Astrocyte of the cerebellum (primary cell): ENCODE measurements at places on chromosomes 6 and 20.

DNA sequence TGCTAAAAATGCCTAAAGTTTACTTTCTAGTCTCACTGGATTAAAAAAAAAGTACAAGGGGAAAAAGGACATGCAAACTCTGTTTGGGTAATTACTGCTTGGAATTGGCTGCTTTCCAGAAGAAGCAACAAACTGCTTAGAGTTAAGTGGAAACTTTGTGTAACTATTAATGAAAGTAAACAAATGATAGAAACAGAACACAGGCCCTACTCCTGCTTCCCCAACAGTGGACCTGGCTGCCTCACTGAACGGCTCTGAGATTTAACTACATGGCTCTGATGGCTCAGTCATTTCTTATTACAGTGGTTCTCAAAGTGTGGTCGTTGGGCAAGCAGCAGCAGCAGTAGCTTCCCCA lies 108.5 kb downstream of the MAN1A1 start:
- peak; percentile 23 for DNase-seq

DNA sequence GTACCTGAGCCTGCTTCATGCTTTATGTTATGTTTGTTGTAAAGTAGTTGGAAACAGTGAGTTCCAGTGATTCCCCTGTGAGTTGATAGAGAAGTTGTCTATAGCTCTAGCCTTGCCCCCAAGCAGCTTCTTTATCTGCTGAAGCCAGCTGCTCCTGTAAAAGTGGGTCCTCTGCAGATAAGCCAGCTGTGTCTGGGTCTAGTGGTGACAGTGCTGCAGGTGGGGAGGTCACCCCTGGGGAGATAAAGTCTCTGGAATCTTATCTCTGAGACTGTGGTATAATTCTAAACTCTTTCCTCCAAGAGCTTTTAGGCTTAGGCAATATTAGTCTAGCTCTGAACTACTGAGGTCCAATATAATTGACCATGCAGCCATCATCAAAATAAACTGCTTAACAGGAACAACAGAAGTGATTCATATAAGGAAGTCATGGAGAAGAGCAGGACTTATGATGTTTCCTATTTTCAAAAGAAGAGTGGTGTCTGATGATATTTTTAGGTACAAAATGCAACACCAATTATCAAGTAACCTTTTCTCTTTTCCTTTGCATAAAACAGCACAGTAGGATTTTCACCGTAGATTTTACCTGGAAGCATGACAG lies 44.2 kb upstream of the TMEM217 start:
- no peak for DNase-seq

- DNase-seq = no peak
Observed at GRCh38 chr6:14211562-14211942, 94.0 kb downstream of the CD83 start.

DNA sequence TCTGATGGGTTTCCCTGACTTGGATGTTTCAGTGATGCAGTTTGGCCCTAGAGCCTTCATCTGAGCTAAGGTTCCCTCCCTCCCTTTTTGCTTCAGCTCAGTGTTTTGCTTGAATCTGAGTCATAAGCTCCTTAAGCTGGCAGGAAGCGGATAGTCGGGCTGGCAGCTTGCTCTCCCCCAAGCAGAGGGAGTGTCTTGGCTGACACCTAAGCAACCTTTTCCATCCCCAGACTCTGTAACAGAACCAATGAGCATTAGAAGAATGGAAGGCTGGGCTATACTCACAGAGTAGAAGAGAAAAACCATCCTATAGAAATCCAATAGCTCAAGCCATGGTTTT lies 98.3 kb downstream of the HAO1 start:
- peak; percentile 78 for DNase-seq

DNA sequence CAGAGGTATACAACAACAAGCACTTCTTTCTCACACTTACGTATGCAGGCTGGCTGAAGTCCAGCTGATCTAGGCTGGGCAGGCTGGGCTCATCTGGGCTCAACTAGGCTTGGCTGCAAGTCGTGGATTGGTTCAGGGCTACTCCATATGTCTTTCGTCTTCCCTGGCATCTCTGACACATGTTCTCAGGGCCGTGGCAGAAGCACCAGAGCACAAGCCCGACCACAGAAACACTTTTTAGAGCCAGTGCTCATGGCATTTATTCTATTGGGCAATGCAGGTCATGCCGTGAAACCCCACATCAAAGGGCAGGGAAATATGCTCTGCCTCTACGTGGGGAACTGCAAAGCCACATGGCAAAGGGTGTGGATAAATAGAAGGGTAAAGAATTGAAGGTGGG lies 93.8 kb downstream of the RIN2 start:
- DNase-seq = no peak

DNA sequence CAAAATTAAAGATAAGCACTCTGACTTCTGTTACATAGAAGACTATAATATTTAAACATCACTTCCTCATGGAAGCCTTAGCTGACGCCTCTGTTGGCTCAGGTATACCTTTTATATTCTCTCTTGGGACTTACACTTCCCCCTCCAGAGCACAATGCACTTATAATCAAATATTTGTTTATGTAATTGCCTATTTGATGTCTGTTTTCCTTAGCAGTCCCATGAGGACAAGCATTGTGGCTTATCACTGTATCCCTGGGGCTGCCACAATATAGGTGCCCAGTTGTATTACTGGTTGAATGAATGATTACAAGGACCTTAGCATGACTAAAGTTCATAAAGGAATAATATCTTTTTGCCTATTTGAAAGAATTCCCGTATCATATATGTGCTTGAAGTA lies 186.7 kb upstream of the VGLL2 start:
- no peak for DNase-seq

DNA sequence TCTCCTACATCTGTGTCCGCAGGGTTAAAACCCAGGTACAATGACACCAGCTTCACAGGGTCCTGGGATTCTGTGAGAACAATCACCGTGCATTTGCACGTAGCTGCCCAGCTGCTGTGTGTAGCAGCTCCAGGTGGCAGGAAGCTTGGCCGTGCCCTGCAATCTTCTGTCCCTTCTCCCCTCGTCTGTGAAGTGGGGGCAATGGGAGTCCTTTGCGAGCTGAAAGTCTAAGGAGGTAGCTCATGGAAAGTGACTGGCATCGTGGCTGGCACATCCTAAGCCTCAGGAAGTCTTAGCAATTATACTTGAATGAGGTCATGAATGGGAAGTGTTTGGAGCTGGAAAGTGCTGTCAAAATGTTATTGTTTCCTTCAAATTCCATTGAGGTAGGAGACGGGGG lies 137.1 kb downstream of the SMOC2 start:
- no peak for DNase-seq

DNA sequence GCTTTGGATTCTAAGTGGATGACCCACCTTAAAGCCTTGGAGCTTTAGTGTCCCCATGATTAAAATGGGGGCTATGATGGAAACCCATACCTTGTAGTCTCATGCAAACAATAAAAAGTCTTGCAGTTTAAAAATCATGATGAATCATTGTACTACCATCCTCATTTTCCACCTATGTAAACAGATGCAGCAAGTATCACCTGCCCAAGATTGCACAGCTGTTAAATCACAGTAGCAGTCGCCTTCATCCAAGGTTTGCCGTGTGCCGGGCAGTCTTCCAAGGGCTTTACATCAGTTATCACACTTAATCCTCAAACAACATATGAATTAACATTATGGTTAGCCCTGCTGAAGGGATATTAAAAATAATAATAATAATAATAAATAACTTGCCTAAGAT lies 210.3 kb downstream of the FOXA2 start:
- no peak for DNase-seq

DNA sequence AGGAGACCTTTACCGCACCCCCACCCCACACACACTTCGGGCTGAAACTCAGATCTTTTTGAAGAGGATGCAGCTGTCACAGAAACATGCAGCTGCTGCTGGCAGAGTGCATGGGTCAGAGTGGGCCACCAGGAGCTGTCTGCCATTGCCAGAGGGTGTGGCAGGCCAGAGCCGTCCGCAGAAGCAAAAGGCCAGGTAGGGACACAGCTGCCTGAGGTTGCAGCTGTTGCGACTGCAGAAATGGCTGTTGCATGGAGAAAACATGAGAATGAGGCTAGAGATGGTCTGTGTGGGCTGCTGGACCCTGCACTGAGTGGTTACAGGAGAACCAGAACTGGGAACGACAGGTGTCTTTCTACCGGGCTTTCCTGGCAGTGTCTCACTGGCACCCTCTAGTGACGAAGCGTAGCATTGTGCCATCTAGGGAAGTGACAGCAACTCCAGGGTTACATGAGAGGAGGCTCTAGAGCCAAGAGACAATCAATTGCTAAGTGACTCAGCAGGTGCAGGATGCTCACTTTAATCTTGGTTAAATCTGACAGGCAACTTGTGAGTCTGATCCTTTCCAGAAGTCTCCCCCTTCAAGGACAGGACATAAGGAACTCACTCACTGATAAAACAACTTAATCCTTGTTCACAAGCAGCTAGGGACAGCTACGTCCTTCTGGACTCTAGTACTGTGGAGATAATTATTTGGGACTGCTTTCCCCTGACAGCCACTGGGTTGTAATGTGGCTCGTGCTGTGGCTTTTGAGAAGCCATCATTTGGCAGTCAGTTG lies 29.1 kb upstream of the SERPINB9 start:
- peak; percentile 39 for DNase-seq

GRCh38 chr6:143647191-143647590 lies 30.6 kb upstream of the PHACTR2 start:
- no peak for DNase-seq

- no peak for DNase-seq
Observed at GRCh38 chr20:23244156-23244915, 106.3 kb upstream of the NXT1 start.

DNA sequence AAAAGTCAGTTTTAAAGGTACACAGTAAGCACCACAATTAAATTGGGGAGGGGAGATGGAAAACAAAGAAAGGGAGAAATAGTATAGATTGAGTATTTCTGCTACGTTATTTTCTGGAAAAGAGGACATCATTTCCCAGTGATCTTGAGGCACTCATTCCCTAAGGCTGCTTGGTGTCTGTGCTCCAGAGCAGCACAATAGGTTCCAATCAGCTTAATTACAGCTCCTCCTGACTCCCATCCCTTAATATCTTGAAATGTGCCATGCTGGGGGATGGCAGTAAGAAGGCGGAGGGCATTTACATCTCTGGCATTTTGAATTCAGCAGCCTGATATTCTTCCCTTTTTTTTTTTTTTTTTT lies 39.5 kb upstream of the BEND3 start:
- DNase-seq = no peak

GRCh38 chr6:166507809-166508564 lies 78.5 kb downstream of the RAMACL start:
- no peak for DNase-seq

GRCh38 chr20:34628026-34628425 lies 48.9 kb downstream of the PIGU start:
- DNase-seq = no peak

- no peak for DNase-seq
Observed at GRCh38 chr6:10733863-10734262, 11.0 kb downstream of the TMEM14C start.

DNA sequence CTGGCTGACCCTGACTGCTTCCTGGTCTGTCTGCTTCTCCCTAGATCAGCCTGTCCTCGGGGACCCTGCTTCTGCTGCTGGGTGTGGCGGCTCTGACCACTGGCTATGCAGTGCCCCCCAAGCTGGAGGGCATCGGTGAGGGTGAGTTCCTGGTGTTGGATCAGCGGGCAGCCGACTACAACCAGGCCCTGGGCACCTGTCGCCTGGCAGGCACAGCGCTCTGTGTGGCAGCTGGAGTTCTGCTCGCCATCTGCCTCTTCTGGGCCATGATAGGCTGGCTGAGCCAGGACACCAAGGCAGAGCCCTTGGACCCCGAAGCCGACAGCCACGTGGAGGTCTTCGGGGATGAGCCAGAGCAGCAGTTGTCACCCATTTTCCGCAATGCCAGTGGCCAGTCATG lies 6.3 kb downstream of the NRSN2 start:
- DNase-seq = no peak

DNA sequence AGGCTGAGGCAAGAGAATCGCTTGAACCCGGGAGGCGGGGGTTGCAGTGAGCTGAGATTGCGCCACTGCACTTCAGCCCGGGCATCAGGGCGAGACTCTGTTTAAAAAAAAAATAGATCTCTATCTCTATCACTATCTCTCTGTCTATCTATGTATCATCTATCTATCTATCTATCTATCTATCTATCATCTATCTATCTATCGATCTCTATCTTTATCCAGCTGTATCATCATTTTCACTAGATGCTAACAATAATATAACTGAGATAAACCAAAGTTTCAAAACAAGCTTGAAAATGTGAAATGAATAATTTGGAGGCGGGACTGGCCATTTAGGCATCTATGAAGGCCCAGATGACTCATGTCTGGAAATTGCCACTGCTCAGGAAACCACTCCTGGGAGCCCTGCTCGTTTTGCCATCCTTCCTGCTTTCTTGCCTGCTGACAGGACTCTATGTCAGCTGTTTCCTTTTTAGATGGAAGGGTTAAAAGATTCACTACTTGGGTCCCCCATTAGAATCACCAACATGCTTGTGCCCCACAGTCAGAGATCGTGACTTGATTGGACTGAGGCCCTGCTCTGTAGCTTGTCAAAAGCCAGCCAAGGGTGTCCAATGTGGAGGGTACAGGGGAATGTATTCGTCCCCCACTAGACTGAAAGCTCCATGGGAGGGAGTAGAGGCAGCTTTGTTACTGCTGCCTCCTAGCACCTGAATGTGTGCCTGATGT lies 61.7 kb downstream of the UTRN start:
- no peak for DNase-seq

- no peak for DNase-seq
Observed at GRCh38 chr20:39974966-39975501, 714.0 kb downstream of the MAFB start.

DNA sequence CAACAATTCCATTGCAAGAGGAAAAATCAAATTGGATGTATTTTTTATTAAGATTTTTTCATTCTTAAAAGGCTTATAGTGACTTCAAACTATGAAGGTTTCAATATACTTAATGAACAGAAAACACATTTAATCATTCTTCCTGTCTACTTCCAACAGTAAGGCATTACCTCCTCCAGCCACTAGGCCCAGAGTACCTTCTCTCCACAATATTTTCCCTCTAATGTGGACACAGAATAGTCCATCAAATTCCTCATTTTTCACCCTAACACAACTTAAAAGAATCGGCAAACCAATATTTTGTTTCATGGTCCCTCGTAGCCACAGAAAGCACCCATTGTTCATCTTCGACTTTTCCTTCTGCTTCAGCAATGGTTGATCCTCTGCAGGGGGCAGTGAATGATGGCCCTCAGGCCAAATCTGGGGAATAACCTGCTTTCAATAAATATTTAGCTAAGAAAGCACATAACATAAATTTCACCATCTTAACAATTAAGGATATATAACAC lies 335.4 kb upstream of the ID4 start:
- DNase-seq = no peak

GRCh38 chr20:41507851-41508250 lies 110.3 kb downstream of the CHD6 start:
- no peak for DNase-seq

DNA sequence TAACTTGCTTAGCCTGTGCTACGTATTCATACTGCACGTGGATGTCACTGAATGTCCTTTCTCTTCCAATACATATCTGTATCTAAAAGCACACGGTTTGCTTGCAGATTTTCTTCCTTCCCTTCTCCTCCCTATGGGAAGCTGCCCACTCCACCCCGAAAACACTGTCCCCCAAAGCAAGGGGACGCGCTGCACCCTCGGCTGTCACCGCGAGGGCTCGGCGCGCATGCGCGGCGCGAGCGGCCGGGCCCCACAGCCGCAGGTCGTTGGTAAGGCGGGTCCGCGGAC lies 659 bp downstream of the TMX4 start:
- DNase-seq = no peak

GRCh38 chr6:27187231-27188060 lies 60.1 kb upstream of the PRSS16 start:
- DNase-seq = no peak

- no peak for DNase-seq
Observed at GRCh38 chr20:58374027-58374850, 14.8 kb upstream of the VAPB start.

- DNase-seq = no peak
Observed at GRCh38 chr20:46706242-46706641, 3.2 kb upstream of the SLC2A10 start.

- no peak for DNase-seq
Observed at GRCh38 chr6:39269961-39270360, 40.7 kb upstream of the KCNK5 start.
